ENCODE measurements at places on chromosomes 13 and 19. TPM values are rescaled to one million over a fixed set of nuclear protein-coding genes. Genes with fewer than 3 reads are reported as not detected.

Gene ATXN8OS
- polyA plus RNA-seq = 0.46 TPM

DNA sequence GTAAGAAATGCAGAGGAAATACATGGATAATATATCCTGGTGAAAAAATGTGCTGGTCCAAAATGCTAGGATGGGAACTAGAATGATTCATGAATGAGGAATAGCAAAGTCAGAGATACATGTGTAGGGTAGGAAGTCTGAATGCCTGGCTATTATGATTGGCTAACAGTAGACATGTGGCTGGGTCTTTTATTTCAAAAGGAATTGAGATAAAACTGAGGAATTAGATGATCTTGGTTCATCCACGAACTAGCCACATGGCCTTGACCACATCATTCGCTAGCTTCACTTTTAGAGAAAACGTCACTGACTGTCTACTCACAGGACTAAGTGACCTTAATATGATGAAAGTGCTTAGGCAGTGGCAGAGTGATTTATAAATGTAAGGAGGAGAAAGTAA lies 103.1 kb downstream of the TRPC4 start:
- DNase-seq = no peak

Gene FRY
- polyA plus RNA-seq = 65.2 TPM

Gene ZSWIM4
- 5.4 TPM for polyA plus RNA-seq

Gene C19orf67
- polyA plus RNA-seq = not detected

All from hindlimb muscle (tissue), 1 donor.